ENCODE measurements at places on chromosomes 7 and 10.

- no peak for DNase-seq
Observed at GRCh38 chr10:96501985-96502384, 11.7 kb downstream of the TLL2 start.

DNA sequence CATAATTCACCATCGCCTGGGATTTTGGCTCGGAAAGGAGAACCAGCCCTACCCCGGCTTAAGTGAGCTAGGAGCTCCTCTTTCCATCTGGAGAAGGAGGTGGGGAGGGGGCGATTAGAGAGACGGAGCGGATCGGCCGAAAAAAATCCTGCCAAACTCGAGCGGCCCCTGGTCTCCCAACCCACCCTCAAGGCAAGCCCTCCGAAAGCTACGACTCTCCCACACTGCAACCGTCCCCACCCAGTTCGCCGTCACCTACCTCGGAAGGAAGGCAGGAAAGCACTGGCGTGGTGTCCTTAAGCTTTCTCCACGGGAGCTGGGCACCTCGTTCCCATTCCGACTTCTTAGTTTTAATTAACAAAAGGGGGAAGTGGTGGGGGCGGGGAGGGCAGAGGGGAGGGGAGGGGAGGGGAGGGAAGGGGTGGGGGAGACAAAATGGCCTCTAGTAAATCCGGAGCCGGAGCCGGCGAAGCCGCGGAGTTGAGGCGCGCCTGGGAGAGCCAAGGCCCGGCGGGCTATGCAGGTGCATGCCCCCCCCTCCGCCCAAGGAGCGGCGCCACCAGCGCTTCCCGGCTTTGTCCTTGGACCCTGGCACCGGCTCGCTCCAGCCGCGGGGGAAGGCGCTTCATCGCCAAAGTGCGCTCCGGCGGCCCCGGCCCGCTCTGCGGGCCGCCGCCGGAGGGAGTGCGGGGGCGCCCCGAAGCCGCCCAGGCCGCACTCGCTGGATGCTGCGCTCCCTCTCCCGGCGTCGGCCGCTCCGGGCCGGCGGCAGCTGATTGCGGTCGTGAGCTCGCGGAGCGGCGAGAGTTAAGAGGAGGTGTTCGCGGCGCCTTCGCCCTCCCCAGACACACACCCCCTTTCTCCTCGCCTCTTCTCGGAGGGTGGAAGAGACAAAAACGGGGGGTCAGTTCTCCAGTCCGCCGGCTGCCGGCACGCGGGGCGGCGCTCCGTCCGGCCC, at the start of gene LRRC4:
LRRC4 (minus strand) TSS at position 784 of the 958 bp plus-strand sequence. CDS start 797 bp downstream, outside the sequence.
- DNase-seq = no peak

GRCh38 chr10:116597543-116597942, 6.8 kb downstream of the PNLIPRP1 start:
- no peak for DNase-seq

DNA sequence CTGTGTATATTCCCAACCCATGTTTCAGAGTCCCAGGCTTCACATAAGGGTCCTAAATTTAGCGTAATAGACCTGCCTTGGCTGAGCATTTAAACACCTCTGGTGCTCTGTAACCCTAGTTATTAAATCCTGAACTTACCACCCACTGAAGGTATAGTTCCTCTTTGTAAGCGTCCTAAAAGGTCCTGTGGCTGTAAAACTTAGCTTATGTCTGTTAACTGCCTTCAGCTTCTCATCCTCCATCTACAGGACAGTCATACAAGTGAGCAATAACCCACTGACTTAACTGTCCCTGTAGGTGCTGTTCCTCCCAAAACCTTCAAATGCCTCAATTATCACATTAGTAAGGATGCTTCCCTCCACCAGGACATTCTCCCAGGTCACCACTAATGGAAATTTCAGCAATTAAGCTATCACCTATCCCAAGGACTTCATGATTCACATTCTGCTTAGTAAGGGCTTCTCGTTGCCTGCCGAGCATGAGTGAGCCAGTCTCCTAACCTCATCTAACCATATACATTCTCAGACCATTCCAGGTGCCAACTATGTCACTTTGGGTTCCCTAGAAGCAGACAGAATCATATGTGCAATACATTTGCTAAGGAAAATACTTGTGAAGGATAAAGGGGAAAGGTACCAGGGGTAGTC, 55.8 kb downstream of the CASD1 start:
- no peak for DNase-seq

DNA sequence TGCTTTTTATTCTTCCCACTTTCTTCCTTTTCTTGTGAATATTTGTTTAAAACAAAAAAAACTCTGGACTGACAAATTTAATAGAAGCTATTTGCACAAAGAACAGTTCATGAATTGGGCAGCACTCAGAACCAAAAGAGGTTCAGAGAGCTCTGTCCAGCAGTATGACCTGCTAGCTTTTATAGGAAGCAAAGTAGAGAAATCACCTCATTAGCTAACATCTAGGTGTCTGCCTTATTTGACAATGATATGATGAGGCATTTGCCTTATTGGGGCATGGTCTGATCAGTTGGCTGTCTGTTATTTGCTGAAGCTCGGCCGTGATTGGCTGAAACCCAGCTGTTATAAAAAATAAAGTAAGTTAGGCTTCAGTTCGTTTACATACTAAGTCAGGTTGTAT, 819 bp upstream of the TRIM4 start:
- DNase-seq = no peak

- no peak for DNase-seq
Observed at GRCh38 chr7:95549818-95550529, 46.3 kb downstream of the PDK4 start.
